ENCODE measurements at places on chromosomes 2 and 18. TPM values are rescaled to one million over a fixed set of nuclear protein-coding genes. Genes with fewer than 3 reads are reported as not detected.
A peak's percentile ranks its signal among the peaks of the same experiment; 100 is the strongest.

Gene ALPP
- 0.84 TPM for total RNA-seq

Gene SCN2A
- 0.17 TPM for total RNA-seq

Gene TBR1
- not detected for total RNA-seq

Gene COL5A2
- total RNA-seq = 1,017 TPM

Gene PKDCC
- total RNA-seq = 4.8 TPM

Gene SERPINB13
- total RNA-seq = not detected

GRCh38 chr2:216559625-216560156 lies 61.0 kb downstream of the RPL37A start:
- no peak for DNase-seq

DNA sequence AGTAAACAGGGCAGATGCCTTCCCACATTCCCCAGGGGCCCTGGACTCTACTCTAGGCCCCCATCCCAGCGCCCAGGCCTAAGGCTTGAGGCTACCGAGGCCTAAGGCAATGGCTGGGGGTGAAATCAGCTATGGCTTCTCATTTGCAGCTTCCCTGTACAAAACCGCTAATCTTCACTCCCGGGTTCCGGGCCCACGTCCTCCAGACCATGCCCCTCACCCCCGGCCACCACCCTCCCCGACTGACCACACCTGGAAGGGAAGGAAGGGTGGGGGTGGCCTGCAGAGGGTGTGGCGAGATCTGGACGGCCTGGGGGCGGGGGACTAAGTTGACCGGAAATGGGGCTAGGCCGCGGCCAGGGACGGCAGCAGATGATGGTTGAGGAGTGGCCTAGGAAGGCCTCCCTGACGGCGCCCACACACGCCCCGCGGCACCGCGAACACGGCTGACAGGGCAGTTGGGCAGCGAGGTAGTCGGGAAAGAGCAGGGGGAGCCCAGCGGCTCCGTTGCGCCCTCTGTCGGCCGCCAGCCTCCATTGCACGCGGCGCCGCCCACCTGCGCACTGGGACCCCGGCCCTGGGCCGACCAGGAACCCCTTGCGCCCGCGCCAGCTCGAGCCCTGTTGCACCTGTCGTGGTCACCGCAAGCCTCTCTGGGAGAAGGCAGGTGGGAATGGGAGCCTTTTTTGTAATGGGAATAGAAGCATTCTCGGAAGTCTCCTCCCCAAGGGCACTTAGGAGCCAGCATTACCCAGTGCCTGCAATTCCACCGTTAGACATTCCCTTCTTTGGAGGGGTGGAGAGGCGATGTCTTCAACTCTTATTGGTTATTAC lies 117.1 kb upstream of the STPG4 start:
- DNase-seq = peak; percentile 82

DNA sequence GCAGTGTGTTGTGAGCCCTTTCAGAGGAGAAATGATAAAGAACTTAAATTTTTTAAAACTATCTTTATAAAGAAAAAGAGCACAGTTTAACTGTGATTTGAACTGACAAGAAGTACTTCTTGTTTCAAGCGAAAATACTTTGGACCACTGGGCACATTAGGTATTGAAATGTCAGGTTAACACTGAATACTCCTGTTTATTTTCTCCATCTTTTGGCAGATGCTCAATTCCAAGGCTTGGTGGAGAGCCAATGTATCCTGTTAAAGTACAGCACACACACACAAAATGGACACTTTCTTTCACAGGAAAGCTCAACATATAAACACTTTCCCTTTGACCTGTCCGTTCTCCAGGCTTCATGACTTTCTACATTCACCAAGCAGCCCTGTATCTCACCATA lies 32.6 kb upstream of the SP3 start:
- no peak for DNase-seq

GRCh38 chr2:10022966-10023662 lies 20.2 kb upstream of the KLF11 start:
- DNase-seq = no peak

GRCh38 chr2:26487192-26487591 lies 9.3 kb upstream of the OTOF start:
- DNase-seq = peak; percentile 19

- DNase-seq = no peak
Measured at GRCh38 chr18:5456577-5457461, 87.0 kb downstream of the EPB41L3 start.

DNA sequence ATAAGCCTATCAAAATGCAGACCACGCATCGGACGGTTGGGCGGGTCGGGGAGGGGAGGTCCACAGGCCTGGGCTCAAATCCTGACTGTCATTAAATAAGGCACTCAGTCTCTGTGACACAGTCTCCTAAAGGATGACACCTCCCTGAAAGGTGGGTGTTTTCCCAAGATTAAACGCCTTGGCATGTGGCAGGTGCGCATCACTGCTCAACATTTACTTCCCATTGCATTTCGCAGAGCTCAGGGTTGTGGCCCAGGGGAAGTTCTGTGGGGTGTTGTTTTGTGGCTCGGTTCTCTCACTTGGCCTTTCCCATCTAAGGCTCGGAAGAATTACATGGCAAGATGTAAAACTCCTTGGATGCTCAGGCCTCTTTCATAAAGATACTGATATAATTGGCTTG lies 107.4 kb downstream of the NCK2 start:
- no peak for DNase-seq

- DNase-seq = no peak
Measured at GRCh38 chr2:219458996-219459395, 24.4 kb downstream of the SPEG start.

DNA sequence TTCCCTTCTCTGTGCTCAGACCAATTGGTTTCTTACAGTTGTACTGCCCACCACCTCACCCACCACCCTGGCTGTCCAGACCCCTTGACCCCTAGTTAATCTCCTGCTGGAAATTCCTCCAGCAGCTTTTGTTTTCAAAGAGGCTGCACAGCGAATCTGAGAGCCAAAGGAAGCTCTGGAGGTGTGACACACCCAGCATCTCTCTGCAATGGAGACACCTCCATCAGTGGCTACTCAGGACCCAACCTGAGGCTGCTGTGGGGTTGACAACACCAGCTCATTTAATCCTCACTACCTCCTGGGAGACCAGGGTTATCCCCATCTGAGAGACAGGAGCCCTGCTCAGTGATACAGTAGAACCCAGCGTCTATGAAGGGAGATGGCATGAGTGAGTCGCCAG lies 86.4 kb downstream of the BIN1 start:
- DNase-seq = no peak

DNA sequence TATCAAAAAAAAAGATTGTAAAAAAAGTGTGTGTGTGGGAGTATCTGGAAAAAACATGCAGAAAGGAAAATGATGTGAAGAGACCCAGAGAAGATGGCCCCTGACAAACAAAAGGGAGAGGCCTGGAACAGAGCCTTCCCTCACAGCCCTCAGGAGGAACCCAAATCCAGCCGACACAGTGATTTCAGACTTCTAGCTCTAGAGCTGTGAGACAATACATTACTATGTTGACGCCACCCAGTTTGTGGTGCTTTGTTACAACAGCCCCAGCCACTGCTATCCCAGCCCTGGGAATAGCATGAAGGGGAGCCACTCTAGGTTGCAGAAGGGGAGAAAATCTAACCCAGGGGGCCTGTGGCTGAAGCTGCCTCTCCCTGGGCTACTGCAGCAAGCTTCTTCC lies 59.0 kb upstream of the ZBTB7C start:
- no peak for DNase-seq

- no peak for DNase-seq
Measured at GRCh38 chr18:49044898-49045297, 94.1 kb upstream of the SMAD7 start.

DNA sequence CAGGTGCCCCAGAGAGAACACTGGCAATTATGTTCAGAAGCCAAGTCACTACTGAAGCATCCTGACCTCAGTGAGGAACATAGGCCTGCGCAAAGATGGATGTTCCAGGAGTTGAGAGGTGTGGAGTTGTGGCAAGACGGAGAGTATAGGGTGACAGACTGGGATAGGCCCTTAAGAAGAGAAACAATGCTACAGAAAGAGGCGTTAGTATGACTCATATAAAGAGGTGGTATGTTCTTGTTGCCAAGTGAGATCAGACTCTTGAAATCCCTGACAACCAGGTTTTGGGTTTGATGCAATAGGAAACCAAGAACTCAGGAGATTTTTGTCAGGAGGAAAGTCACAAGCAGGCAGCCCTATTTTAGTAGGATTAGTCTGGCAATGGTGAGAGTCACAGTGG lies 185.6 kb downstream of the RIT2 start:
- peak; percentile 22 for DNase-seq

DNA sequence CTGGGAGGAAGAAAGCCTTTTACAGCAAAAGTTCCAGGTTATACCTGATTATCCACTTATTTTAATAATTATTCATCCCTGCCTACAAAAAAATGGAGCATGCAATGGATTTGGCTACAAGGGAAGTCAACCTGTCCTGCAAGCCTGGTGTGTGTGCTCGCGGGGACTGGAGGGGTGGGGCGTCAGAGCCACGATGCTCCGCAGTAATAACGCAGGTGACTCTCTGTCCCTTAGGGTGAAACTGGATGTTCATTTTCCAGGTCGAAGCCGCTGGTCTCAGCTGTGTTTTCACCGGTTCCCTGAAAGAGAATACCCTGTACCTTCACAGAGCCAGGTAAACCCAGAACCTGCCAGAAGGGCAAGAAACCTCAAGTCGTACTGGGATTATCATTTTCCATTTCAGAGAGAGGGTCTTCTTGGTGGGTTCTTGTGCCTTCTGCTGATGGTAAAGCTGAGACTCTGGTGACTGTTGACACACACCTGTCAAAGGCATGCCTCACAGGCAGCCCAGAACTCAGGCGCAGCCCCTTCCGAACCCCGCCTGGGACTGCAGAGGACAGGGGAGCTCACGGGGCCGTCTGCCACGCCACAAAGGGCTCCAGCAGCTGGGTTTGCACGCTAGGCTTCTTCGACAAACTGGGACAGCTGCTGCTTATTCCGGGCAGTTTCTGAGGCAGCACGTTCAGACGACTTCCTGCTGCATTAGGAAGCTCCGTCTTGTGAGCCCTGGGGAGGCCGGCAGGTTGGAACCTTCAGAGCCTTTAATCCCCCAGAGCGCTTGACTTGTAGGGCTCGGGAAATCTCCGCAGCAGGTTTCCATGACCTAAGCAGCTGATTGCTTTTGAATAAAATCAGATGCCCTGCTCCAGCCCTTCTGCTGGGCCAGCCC lies 58.6 kb downstream of the KCNG2 start:
- DNase-seq = no peak

GRCh38 chr2:42055573-42056514 lies 8.0 kb downstream of the PKDCC start:
- DNase-seq = no peak

GRCh38 chr2:208546107-208546506 lies 139.5 kb downstream of the PTH2R start:
- no peak for DNase-seq

- no peak for DNase-seq
Measured at GRCh38 chr18:25298853-25299274, 53.1 kb downstream of the ZNF521 start.

DNA sequence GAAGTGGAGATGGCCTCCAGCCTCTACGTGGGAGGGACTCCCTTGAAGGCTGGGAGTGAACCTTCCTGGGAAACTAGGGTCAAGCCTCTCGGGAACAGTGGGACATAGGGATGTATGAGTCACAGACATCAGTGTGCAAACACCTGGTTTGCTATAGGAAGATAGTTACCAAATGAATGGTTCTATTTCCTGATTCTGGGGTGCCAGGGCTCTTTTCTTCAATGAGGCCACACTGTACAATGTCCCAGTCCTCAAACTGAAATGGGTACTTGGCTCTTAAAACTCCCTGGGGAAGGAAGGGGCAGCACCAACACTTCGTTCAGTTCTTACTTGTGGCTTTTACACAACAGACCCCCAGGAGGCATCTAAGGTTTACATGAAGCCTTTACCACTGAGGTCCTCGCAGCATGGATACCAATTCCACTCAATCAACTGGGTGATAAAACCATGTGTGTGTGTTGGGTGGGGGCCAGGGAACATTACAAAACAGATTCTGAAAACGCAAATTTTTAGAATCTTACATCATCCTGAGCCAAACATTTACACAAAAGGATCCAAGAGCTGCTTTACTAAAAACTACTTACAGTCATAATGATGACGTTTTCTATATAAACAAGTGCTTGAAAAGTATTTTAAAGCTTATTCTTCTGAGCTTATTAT lies 10.4 kb downstream of the ERFE start:
- DNase-seq = peak; percentile 69

- no peak for DNase-seq
Measured at GRCh38 chr2:121836611-121837010, 81.2 kb downstream of the TSN start.

Data from A172 (cell line).